Activated gamma-delta T cell (primary cell): ENCODE measurements at places on chromosomes 11 and 22.

GRCh38 chr22:47107431-47107830 lies 345.0 kb downstream of the TBC1D22A start:
- DNase-seq, result no peak

DNA sequence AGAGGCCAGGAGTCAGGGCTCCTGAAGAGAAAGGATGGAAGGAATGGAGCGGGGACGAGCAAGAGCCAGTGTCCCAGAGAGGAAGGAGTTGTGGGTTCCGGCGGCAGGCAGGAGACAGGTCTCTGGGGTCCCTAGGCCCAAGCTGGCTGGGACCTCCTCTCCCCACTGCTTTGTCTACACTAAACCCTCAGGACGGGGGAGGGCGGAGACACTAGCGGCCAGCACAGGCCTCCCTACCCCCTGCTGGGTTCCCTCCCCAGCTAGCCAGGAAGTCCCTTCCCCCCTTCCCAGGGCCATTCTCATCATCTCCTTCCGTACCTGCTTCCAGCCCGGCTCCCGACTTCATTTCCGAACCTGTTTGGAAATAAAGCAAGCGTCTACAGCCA lies 79.5 kb downstream of the ST3GAL4 start:
- DNase-seq, result no peak

DNA sequence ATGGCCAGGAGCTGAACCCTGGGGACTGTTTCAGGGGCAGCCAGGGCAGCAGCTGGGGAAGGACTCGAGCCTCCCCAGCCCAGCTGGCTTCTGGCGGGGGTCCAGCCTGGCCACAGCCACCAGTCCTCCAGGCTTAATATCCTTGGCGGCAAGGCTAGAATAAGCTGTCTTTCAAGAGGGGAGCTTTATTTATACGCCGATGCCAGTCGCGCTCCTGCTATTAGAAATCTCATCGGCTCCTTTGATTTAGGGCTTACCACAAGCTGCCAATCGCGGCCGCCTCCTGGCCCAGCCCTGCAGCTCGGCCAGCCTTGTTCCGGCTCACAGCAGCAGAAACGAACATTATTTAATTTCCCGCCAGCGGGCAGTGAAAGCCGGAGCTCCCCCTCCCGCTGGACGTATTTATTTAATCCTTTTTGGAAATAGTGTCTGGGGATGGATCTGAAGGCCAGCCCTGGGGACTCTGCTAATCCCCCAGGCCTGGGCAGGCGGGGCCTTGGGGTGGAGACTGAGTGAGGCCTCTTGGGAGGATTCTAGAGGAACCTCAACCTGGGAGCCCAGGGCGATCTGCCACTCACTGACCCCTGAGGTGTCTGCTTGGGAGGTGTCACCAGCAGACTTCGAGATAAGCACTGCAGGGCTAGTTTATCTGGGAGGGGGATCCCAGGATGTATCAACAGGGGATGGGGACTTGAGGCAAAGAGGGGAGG lies 363.1 kb downstream of the MN1 start:
- no peak for DNase-seq

GRCh38 chr11:1933416-1934334 lies 13.5 kb upstream of the MRPL23 start:
- DNase-seq, result no peak

DNA sequence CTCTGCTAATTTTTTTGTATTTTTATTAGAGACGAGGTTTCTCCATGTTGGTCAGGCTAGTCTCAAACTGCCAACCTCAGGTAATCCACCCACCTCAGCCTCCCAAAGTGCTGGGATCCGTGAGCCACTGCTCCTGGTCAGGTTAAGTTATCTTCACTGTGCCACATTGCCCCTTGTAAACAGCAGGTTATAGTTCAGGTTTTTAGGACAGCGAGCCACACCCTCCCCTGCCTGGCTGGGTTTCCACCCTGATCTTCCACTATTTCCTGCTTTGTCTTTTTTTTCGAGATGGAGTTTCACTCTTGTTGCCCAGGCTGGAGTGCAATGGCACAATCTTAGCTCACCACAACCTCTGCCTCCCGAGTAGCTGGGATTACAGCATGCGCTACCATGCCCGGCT lies 16.1 kb downstream of the ACO2 start:
- no peak for DNase-seq

DNA sequence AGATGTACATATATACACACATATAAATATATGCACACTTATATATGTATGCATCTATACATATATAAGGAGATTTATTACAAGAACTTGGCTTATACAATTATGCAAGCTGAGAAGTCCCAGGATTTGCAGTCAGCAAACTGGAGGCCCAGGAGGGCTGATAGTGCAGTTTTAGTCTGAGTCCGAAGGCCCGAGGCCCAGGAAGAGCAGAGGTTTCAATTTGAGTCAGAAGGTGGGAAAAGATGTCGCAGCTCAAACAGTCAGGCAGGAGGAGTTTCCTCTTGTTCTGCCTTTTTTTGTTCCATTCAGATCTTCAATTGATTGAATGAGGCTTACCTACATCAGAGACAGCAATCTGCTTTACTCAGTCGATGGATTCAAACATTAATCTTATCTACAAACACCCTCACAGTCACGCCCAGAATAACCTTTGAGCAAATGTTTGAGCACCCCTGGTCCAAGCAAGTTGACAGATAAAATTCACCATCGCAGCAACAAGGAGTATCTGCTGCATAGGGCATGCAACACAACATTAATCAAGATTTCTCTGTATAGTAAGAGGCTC lies 4.0 kb upstream of the SGSM1 start:
- DNase-seq, result no peak

DNA sequence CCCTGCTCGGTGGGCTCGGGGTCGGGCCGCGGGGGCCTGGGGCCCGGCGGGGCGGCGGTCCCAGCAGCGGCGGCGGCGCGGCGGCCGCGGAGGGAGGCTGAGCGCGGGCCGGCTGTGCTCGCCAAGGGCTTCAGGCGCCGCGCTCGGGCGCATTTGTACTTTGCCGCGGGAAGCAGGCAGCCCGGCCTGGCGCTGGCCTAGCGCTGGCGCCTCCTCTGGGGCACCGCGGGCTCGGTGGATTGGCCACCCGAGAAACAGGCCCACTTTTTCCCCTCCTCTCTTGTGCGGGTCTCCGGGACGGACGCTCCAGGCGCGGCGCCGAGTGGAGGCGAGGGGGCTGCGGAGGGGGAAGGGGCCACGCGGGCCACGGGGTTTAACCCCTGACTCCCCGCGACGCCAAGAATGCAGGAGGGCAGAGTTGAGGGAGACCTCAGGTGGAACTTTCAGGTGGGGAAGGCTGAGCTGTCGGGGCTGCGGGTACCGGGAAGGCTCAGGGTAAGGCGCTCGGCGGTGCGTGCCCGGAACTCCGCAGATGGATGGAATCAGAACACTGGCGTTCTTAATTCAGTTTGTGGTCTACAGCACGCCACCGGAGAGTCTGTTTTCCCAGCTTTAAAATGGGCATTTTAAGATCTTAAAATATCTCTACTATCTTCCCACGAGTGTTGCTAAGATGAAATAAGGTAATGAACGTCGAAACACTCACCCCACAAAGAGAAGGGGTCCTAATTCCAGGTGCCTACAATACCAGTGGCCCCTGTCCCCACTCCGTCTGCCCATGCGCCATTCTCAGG lies at the start of gene CHRDL2:
Gene CHRDL2 (minus strand): TSS at position 126 of the 794 bp plus-strand sequence. CDS start 538 bp downstream, outside the sequence.
- no peak for DNase-seq

DNA sequence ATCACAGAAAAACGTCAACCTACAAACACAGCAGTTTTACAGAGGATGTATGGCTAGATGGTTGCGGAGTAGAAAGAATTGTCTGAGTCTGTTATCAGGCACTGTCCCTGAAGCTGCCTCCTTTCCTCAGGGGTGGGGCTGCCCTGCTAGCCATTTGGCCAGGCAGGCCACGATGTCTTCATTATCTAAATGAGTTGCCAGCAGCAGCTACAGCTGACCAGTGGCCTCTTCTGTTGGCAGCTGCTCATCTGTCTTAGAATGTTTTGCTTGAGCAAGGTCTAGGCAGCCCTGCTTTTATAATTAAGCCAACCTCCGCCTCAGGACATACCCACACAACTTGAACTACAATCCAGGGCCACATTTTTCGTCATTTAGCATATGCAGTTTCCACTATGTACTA lies 17.5 kb downstream of the SLC6A5 start:
- no peak for DNase-seq

- DNase-seq, result no peak
Measured at GRCh38 chr11:131217313-131218310, 152.8 kb upstream of the NTM start.

- no peak for DNase-seq
Measured at GRCh38 chr11:134561331-134561720, 149.3 kb upstream of the B3GAT1 start.

GRCh38 chr11:123642435-123642834 lies 12.0 kb downstream of the SCN3B start:
- no peak for DNase-seq

- DNase-seq, result no peak
Measured at GRCh38 chr11:125091247-125091876, 20.1 kb downstream of the TMEM218 start.

GRCh38 chr11:33268945-33269540 lies 11.9 kb downstream of the HIPK3 start:
- no peak for DNase-seq

DNA sequence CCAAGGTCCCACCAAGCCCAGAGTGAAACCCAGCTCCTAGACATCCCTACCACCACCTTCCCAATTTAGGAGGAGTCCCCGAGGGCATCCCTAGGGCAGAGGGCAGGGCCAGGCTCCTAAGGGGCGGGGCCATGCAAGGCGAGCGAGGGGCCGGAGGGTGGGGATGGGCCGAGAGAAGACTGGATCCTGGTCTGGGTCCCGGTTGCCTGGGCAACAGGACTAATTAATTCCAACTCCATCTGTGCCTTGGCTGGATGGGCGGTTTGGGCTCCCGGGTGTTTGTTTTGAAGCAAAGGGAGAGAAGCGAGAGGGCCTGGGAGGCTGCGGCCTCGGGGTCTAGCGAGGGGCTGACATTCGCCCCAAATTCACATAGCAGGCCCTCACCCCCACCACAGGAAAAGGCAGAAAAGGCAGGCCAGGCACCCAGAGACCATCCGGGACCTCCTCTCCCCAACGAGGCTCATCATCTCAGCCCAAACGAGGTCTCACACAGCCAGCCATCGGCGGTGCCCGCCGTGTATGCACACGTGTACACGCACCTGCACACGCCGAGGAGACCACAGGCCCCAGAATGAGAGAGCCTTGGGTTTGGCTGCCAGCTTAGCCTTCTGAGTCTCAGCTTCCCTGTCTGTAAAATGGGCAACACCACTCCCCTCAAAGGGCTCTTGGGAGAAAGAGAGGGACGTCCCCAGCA lies 23.9 kb downstream of the ELFN2 start:
- DNase-seq, result no peak

DNA sequence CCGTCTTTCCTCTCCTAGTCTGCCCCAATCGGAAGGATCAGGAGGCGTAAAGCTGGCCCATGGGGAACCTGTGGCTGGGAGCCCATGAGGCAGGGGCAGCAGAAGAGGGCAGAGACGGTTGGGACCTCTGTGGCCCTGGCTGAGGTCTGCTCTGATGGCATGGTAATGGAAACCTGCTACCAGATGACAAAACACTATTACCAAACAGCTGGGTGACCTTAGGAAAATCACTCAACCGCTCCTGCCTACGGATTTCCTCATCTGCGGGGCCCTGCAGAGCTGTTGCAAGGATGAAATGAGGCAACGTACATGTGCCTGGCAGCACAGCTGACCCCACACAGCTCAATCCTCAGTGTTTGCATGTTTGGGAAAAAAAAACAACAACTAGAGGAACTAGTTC lies 4.6 kb downstream of the AP5B1 start:
- no peak for DNase-seq

GRCh38 chr11:82995754-82996398 lies 75.8 kb downstream of the RAB30 start:
- DNase-seq, result no peak

DNA sequence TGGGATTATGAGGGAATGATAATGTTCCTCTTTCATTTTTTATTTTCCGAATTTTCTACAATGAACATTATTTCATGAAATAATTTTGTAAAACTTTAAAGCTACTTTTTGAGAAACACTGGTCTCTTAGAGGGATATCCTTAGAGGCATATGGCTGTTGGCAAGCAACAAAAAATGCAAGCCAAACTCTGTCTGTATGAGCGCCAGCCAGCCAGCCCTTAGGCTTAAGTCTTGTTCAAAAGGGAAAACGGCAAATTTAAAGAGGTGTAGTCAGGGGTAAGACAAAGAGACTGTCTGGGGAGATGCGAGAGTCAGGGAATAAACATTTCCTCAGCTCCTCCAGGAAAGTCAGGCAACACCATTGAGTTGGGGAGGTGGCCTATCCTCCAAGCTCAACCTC lies 22.5 kb downstream of the ASCC2 start:
- DNase-seq, result no peak

GRCh38 chr11:64670975-64671374 lies 52.0 kb downstream of the NRXN2 start:
- DNase-seq, result no peak

- DNase-seq, result no peak
Measured at GRCh38 chr11:73968356-73968966, 14.2 kb downstream of the UCP2 start.

DNA sequence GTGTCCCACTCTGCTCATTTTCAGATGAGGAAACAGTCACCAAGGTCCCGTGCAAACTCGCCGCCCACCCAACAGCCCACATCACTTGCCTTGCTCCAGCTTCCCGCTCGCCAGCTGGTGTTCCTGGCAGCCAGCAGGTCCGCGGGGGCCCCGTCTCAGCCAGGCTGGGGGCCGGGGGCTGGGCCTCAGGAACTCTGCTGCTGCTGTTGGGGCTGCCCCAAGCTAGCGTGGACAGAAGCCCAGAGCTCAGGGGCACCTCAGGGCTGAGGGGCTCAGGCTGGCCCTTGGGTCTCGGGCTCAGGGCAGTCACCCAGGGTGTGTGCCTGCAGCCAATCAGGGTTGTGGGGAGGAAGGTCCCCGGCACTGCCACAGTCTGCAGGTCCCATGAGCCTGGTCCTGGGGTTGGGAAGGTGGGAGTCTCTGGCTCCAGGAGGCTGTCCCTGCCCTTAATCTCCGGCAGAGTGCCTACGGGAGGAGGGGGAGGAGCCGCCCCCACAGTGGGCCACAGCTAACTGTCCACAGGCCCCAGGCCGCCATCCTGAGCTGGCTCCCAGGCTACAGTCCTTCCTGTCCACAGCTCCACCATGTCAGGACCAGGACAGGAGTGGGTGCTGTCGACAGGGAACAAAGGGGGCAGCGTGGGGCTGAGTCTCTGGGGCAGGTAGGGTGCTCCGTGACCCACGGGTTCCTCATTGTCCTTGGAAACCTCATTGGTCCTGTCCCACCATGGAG lies 65.2 kb downstream of the ARFGAP3 start:
- DNase-seq, result no peak

GRCh38 chr11:115577701-115578100 lies 73.5 kb upstream of the CADM1 start:
- DNase-seq, result no peak

DNA sequence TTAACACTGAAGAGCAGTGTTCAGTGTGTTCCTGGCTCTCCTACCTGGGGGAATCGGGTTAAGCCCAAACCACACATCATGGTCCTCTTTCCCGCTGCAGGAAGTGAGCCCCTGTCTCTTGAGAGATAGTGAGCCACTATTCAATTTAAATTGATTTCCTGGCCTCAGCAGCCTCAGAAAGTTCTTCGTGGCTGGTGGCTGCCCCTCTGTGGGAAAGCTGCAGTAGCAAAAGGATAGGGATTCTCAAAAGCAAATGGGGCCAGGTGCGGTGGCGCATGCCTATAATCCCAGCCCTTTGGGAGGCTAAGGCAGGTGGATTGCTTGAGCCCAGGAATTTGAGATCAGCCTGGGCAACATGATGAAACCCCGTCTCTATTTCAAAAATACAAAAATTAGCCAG lies 49.1 kb upstream of the CD5 start:
- DNase-seq, result no peak
